Stimulated activated CD8-positive, alpha-beta memory T cell treated with anti-CD3 and anti-CD28 coated beads, Interleukin-4, amount 100 ng/mL, for 4 hours (primary cell): ENCODE measurements at places on chromosomes 12 and 14.

GRCh38 chr14:36952689-36953088, 219.7 kb downstream of the SLC25A21 start:
- no peak for DNase-seq

DNA sequence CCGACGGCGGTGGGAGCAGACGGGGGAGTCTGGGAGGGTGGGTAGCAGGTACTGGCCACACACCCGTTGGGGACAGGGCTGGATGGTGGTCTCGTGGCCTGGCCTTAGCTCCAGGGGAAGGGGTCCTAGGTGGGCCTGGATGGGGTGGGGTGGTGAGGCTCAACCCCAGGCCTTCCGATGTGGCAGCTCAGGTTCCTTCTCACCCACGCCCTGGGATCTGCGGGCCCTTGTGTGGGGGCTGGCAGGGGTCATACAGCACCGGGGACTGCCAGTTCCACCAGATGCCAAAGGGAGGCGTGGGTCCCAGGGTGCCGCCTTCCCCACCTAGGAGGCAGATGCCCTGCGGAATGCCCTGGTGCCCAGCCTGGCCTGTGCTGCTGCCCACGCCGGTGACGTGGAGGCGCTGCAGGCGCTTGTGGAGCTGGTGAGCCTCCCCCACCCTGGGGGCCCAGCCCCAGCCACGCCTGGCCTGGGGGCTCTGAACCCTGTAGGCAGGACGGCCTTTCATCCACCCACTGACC, 21.0 kb downstream of the ASPG start:
- no peak for DNase-seq

DNA sequence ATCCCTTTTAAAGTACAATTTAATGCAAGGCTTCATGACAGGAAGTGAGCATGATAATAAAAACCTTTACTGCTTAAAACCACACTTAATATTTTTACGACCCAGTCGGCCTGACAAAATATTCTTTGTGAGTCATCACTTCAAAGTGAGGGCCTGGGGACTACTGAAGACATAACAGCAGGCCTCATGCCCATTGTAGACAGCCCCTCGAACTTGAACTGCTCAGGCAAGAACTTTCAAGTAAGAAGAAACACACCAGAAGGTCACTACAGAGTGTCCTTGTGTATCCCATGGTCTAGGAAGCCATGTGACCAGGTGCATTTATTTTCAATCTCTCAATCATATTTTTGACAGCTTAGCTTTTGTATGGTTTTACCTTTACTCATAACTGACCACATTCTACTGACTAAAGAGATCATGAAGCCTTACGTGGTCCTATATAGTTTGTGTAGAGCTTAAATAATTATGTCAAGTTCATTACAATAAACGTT, 61.4 kb upstream of the MANSC4 start:
- no peak for DNase-seq

GRCh38 chr12:123344086-123344485, 20.6 kb downstream of the SBNO1 start:
- no peak for DNase-seq

DNA sequence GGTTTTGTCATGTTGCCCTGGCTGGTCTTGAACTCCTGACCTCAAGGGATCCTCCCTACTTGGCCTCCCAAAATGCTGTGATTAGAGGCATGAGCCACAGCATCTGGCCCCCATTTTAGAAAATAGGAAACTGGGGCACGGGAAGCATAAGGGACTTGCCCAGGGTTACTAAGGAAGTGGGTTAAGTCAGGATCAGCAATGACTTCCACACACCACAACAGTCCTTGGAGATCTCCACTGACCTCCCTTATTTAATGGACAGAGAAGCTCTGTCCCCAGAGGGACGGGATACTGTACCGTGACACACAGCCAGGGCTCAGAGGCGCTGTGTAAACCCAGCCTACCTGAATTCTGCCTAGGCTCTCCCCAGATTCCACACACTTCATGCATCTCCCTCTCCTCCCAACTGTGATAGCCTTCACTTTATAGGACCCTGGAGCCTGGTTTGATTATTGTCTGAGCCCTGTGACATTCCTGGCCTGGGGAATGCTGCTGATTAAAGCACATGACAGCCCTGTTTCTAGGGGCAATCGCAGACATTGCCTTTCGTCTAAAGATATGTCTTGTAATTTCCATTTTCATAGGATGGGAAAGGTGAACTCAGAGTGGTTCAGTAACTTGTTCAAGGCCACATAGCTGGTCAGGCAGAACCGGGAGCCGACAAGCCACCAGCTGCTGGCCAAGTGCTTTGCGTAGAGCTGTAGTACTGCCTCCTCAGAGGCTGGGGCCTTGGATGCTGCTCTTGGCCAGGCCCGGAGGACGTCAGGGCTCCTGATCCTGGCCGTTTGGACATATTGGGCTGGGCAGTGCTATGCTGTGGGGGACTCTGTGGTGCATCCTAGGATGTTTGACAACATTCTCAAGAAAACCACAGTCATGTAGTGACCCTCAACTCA, 20.8 kb downstream of the SERPINA1 start:
- DNase-seq, result no peak

- DNase-seq, result no peak
Observed at GRCh38 chr12:49529414-49529813, 9.4 kb upstream of the KCNH3 start.

- no peak for DNase-seq
Observed at GRCh38 chr12:104630230-104630670, 173.5 kb downstream of the CHST11 start.

- no peak for DNase-seq
Observed at GRCh38 chr14:59398841-59399240, 66.3 kb downstream of the GPR135 start.

GRCh38 chr14:65872536-65872935, 460.0 kb downstream of the FUT8 start:
- no peak for DNase-seq

GRCh38 chr12:132492522-132492921, 2.6 kb downstream of the FBRSL1 start:
- no peak for DNase-seq

GRCh38 chr12:129119537-129119936, 266.3 kb downstream of the GLT1D1 start:
- no peak for DNase-seq
